Articular chondrocyte of knee joint (primary cell): ENCODE measurements at places on chromosomes 3 and 15. TPM values are rescaled to one million over a fixed set of nuclear protein-coding genes. Genes with fewer than 3 reads are reported as not detected.

The IL5RA gene
- total RNA-seq, result not detected in 2 replicates

The C3orf52 gene
- total RNA-seq, result 5.1 and 5.8 TPM in 2 replicates

The MLH1 gene
- 49.2 and 55.9 TPM in 2 replicates for total RNA-seq

The C3orf85 gene
- total RNA-seq, result not detected in 2 replicates

The RPS27L gene
- 190 and 267 TPM in 2 replicates for total RNA-seq

The PRR23B gene
- total RNA-seq, result not detected in 2 replicates

The CLDN18 gene
- under 0.01 TPM in 1 of 2 replicates, not detected in the other for total RNA-seq

The THBS1 gene
- total RNA-seq, result 652 and 1,464 TPM in 2 replicates

The IL20RB gene
- 0.65 and 0.91 TPM in 2 replicates for total RNA-seq

The CCR9 gene
- total RNA-seq, result not detected in 2 replicates

The CLDN1 gene
- 0.26 and 2.7 TPM in 2 replicates for total RNA-seq

The GOLGA8R gene
- 2.7 and 4.1 TPM in 2 replicates for total RNA-seq

The FOXL2NB gene
- total RNA-seq, result 0.13 and 0.22 TPM in 2 replicates

The CYP1A2 gene
- not detected in 2 replicates for total RNA-seq

The MYRIP gene
- 1.9 and 2.5 TPM in 2 replicates for total RNA-seq

The OR5H2 gene
- not detected in 2 replicates for total RNA-seq

The RETNLB gene
- total RNA-seq, result not detected in 2 replicates

The RHOV gene
- not detected in 2 replicates for total RNA-seq

The CCDC13 gene
- total RNA-seq, result 0.91 and 0.97 TPM in 2 replicates

The ZBBX gene
- 0.11 TPM in 1 of 2 replicates, not detected in the other for total RNA-seq

The PDZRN3 gene
- total RNA-seq, result 35.0 and 50.9 TPM in 2 replicates

The ACAN gene
- 1,044 and 1,316 TPM in 2 replicates for total RNA-seq

The IMPG2 gene
- 0.39 and 0.54 TPM in 2 replicates for total RNA-seq

The WDR53 gene
- total RNA-seq, result 5.5 and 6.7 TPM in 2 replicates

The LRTM1 gene
- total RNA-seq, result not detected in 2 replicates

The CCDC191 gene
- 5.0 and 5.4 TPM in 2 replicates for total RNA-seq

The DPP8 gene
- total RNA-seq, result 47.9 and 52.3 TPM in 2 replicates

The ANKRD34C gene
- total RNA-seq, result not detected in 2 replicates

The CD86 gene
- total RNA-seq, result not detected in 2 replicates

The GPR149 gene
- total RNA-seq, result not detected in 2 replicates

The TFRC gene
- total RNA-seq, result 150 and 152 TPM in 2 replicates

The INKA1 gene
- total RNA-seq, result 2.5 and 2.8 TPM in 2 replicates

The CHAC1 gene
- 9.8 and 14.0 TPM in 2 replicates for total RNA-seq

The NR1I2 gene
- 0.11 and 0.13 TPM in 2 replicates for total RNA-seq

The KLF15 gene
- total RNA-seq, result 1.5 and 2.2 TPM in 2 replicates

The SKOR1 gene
- 0.11 and 0.13 TPM in 2 replicates for total RNA-seq

The SLC6A1 gene
- under 0.01 TPM in 1 of 2 replicates, not detected in the other for total RNA-seq

The HHATL gene
- total RNA-seq, result not detected in 2 replicates

The CRYBG3 gene
- total RNA-seq, result 28.1 and 31.5 TPM in 2 replicates

The OR5AC2 gene
- not detected in 2 replicates for total RNA-seq

The LTK gene
- 0.11 and 0.13 TPM in 2 replicates for total RNA-seq

The ASB7 gene
- total RNA-seq, result 14.9 and 17.9 TPM in 2 replicates

The RAD18 gene
- 11.4 and 17.9 TPM in 2 replicates for total RNA-seq

The FSTL1 gene
- total RNA-seq, result 2,986 and 3,294 TPM in 2 replicates

The STRIT1 gene
- not detected in 2 replicates for total RNA-seq

The SV2B gene
- total RNA-seq, result under 0.01 TPM in 1 of 2 replicates, not detected in the other
